NCI-H187 treated with DMSO at 0.1 percent for 48 hours (cell line): ENCODE measurements at places on chromosomes 11 and 22.

DNA sequence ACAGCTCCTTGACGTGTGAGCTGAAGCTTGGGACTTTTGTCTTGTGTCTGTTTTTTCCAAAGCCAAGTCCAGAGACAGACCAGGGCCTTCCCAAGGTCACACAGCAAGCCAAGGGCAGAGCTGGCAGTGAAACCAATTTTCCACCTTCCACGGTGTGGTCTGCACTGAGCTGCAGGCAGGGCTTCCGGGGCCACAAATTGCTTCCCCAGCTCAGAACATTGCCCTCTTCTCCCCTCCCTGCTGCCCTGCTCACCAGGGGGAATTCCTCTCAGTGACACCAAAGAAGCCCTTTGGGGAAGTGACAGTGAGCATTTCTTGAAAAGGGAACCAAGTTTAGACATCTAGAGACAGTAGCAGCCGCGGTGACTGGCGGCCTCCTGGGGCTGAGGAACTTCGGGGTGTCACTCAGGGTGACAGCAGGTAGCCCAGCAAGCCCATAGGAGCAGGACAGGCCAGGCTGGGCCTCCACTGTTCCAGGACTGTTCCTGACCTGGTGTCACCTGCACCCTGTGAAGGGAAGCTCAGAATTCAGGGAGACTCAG lies 9.2 kb downstream of the FXYD2 start:
- no peak for DNase-seq

- no peak for DNase-seq
These were observed 9.9 kb upstream of the MICALL1 start for GRCh38 chr22:37896181-37896592.

DNA sequence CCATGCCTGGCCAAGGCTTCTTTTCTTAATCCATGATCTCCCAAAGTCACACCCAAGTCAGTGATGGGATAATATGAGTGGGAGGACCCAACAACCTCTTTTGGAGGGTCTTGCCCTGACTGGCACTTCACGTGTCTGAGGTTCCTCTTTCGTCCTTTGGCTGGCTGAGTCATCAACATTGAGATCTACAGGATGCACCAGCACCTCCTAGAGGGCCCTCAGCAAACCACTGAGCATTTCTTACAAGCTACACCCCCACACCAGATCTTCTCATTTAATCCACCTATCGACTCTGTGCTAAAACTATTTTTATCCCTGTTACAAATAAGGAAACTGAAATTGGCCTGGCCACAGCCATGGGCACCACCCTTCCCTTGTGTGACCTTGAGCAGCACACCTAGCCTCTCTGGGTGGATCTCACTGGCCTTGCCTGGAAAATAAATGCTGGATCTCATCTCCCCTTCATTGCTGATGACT lies 63.4 kb downstream of the FLI1 start:
- no peak for DNase-seq

DNA sequence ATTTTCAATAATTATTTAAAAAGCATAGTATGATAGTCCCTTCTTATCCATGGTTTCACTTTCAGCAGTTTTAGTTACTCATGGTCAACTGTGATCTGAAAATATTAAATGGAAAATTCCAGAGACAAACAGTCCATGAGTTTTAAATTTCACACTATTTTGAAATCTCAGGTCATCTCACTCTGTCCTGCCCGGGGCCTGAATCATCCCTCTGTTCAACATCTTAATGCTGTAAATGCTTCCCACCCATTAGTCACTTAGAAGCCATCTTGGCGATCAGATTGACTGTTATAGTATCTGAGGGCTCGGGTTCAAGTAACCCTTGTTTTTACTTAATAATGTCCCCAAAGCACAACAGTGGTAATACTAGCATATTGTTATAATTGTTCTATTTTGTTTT lies 1509.3 kb downstream of the FAM181B start:
- no peak for DNase-seq

GRCh38 chr11:83047515-83048225 lies 24.0 kb downstream of the RAB30 start:
- peak; percentile 88 for DNase-seq

DNA sequence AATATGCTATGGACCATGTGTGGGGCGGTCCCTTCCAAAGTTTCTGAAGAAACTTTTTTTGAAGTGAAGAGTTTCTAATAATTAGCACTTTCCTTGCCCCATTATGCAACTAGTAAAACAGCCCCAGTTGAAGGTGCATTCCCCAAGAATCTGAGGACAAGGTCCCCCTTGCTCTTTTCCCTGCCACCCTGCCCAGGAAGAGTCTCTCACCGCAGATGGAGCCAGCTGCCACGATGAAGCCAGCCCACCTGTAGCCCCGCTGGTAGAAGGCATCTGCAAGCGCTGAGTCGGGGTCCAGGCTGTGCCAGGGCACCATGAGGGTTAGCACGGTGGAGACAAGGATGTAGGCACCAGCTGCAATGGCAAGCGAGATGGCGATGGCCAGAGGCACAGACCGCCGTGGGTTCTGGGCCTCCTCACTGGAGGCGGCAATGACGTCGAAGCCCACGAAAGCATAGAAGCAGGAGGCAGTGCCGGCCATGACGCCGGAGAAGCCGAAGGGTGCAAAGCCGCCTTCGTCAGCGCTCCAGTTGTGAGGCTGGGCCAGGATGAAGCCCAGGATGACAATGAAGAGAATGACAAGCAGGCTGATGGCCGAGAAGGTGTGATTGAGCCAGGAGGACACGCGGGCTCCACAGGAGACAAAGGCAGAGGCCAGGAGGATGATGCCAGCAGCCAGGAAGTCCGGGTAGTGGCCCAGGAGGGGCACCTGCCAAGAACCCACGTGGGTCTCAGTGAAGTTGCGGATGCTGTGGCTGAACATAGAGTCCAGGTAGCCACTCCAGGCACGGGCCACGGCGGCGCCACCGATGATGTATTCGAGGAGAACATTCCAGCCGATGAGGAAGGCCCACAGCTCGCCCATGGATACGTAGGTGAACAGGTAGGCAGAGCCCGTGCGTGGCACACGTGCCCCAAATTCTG lies 1.5 kb downstream of the SLC7A4 start:
- no peak for DNase-seq

DNA sequence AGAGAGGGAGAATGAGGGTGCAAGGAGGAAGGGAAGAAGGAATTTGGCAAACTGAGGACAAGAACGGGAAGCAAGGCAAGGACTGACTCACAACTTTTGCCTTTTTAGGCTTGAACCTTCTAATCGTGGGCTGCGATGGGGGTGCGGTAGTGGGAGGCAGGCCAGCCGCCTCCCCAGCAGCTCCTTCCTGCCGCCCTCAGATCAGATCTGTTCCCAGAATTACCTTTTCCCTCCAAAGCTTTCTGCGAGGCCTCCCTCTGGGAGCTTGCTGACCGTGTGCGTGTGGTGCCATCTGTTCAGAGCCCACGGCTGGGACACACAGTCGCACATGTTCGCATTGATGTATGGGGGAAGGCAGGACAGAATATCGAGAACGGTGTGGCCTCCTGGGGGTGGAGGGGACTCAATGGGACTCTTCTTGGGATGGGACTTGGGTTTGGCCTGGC lies 86.9 kb upstream of the PARVA start:
- no peak for DNase-seq

GRCh38 chr22:39017596-39018365 lies 3.1 kb upstream of the APOBEC3D start:
- no peak for DNase-seq

DNA sequence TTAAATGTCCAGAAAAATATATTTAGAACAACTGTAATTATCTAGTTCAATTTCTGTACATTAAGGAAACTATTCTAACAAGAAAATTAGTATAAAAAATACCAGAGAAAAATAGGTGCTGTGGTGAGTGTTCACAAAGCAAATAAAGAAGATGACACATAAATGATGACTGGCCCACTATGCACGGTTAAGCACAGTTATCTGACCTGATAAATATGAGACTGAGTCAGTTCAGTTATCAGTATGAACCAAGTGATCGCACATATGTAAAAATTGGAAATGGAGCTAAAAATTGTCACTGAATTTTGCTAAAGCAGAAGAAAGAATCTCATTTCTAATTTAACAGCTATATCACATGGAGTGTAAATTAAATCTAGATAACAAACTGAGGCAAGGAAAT lies 18.8 kb upstream of the MAML2 start:
- DNase-seq = no peak

DNA sequence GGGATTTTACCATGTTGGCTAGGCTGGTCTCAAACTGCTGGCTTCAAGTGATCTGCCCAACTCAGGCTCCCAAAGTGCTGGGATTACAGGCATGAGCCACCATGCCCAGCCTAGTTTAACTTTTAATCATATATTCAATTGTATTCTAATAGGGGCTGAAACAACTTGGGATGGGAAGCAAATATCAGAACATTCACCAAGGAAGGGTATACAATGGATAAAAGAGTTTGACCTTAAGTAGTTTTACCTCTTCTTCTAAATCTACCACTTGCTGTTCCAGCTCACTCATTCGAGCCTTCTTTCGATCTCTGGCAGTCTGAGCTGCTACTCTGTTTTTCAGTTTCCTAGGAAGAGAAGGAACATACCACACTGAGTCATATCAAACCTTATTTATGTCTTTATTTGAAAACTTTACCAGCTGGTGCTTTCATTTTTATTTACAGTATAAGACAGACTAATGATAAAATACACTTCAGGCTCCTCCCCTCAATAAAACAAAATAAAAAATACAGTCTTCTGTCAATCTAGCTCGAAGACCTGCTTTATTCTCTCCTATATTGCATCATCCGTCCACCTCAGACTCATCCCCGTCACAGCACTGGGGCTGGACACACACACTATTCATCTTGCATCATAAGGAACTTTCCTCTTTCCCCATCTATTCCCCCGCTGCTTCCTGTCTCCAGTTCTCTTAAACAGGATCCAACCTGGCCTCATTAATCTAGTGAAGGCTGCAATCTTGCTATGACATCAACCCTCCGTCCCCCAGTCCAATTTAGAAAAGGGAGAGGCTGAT lies 1.4 kb downstream of the XBP1 start:
- DNase-seq = no peak

- DNase-seq = no peak
These were observed 619 bp downstream of the LRRC75B start for GRCh38 chr22:24592058-24592850.

- no peak for DNase-seq
These were observed 10.8 kb downstream of the EHF start for GRCh38 chr11:34631737-34632104.

DNA sequence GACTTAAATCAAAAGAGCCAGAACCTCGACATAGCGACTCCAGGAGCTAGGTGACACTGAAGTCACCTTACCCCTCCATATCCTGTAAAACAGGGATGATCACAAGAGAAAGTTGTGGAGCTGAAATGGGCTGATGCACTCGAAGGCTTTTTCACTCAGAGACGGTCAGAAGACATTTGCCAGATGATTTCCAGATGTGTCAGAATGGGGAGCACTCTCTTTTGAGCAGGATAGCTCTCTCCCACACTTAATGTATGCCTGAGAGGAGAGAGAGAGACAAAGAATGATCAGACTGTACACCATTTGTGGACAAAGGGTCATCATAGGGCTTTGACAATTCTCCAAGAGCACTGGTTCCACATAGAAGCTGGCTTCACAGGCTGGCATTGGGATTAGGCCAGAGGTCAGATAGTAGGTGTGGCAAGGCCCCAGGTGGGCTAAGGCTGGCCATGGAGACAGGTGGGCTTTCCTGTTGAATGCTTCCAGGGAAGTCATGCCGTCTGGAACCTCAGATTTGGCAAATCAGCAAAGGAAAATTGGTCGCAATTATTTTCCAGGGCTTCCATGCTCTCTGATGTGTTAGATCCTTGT lies 42.3 kb upstream of the ETS1 start:
- DNase-seq = no peak

DNA sequence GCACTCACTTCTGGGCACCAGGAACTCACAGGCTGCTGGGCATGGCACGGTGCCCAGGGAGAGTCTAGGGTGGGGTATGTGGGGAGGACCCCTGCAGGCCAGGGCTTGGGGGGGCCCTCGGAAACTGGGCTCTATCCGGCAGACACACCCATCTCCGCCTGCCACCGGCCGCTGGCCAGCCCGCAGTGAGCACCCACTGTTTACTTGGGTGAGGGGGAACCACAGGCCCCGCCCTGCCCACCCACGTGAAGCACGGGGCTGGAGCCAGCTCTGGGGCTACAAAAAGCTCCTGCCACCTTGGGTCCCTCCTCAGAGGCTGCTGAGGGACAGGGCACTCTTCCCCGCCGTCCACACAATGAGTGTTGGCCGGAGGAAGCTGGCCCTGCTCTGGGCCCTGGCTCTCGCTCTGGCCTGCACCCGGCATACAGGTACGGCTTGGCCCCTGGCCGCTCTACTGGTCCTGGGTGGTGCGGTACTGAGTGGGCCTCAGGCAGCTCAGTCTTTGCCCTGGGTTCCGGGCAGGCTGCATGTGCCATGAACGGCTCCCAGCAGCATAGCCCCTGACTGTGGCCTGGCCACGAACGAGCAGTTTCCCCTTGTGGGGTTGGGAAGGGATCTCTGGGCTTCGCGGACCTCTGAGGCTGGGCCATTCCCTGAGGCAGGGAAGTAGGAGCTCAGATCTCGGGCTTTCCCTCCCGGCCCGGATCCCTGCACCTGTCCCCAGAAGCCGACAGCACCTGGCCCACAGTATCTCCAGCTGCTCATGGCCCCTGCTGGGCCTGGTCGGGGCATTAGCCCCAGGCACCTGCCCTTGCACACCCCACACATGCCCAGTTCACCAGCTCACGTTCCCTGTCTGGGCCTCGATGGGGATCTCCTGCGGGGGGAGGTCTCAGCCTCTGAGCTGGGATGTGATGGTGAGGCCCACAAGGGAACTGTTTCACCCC lies at the start of gene MUC5AC:
Gene MUC5AC, plus strand, starts transcription at position 309 of the 947 bp plus-strand sequence. Its CDS starts 47 bp downstream, at position 356.
- no peak for DNase-seq

DNA sequence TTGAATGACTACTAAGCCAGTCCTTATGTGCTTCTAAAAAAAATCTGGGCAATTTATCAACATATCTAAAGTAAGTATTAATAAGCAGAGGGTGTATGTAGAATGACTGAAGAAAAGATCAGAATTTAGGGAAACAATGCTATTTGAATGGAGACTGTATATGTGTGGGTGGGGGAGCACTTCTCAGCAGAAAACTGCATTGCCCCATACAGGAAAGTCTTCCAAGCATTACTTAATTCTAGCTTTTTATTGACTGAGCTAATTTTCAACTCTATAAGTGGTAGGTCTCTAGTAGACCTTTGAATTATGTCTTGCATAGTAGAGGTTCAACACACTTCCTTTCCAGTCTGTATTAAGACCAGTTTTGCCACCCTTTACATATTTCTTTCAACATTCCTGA lies 41.7 kb downstream of the CASP12 start:
- DNase-seq = no peak

GRCh38 chr22:24037851-24038765 lies 27.0 kb downstream of the CABIN1 start:
- DNase-seq = no peak

GRCh38 chr11:72856551-72857345 lies 42.5 kb downstream of the ATG16L2 start:
- DNase-seq = no peak

DNA sequence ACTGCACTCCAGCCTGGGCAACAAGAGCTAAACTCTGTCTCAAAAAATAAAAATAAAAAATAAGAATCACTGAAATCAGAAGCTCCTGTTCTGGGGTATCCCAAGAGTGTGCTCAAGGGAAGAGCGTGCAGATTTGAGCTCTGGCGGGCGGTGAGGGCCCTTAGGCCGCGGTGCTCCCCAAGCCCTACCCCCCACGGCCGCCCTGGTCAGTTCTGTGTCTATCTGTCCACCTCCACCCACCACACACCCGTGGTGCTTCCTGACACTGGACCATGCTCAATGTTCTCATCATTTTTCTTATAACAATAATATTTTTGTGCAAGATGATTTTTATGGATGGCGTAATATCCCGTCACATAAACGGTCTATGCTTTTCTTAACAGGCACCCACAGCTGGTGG lies 71.1 kb downstream of the RTL6 start:
- no peak for DNase-seq
